ENCODE measurements at places on chromosomes 1 and 21. TPM values are rescaled to one million over a fixed set of nuclear protein-coding genes. Genes with fewer than 3 reads are reported as not detected.

Gene LGR6
- 1.2 TPM for total RNA-seq

DNA sequence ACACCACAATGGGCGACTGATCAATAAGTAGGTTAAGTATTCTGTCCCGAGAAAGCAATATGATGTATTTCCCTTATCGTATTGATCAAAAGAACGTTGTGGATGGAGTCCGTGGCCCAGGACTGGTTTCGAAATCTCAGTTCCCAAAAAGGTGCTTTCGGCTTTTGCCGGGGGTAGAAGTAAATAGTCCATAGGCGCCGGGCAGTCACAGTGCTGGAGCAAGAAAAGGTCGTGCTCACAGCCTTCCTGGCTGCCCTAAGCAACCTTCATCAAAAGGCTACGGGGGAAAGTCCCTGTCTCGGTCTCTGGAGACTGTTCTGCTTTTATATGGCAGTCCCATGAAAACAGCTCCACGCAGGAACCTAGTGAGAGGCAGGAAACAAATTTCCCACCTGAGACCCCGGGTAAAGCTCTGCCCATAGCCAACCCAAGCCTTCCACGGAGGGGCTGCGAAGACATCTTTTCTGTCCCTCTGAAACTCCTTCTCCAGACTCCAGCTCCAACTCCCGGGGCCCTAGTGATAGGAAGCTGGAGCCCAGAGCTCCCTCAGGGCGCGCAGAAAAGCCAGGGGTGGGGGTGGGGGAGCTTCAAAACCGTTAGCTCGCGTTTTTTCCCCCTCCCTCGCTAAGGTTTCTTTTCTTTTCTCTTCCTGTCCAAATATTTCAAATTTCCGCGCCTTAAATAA lies 7.0 kb downstream of the CDKN2C start:
- peak overlapping the region; percentile 72 for H3K27ac ChIP-seq
- no peaks in the 10 kb centered on the region for H3K36me3 ChIP-seq
- H3K4me3 ChIP-seq, result peak overlapping the region; percentile 83
- peaks cover 14% of the 10 kb centered on the region for H3K4me1 ChIP-seq

GRCh38 chr1:68795956-68796355 lies 299.1 kb upstream of the DEPDC1 start:
- peaks cover 22% of the 10 kb centered on the region for H3K4me1 ChIP-seq
- no peaks in the 10 kb centered on the region for H3K27me3 ChIP-seq
- DNase-seq, result no peak
- H3K27ac ChIP-seq, result no peak overlapping the region

DNA sequence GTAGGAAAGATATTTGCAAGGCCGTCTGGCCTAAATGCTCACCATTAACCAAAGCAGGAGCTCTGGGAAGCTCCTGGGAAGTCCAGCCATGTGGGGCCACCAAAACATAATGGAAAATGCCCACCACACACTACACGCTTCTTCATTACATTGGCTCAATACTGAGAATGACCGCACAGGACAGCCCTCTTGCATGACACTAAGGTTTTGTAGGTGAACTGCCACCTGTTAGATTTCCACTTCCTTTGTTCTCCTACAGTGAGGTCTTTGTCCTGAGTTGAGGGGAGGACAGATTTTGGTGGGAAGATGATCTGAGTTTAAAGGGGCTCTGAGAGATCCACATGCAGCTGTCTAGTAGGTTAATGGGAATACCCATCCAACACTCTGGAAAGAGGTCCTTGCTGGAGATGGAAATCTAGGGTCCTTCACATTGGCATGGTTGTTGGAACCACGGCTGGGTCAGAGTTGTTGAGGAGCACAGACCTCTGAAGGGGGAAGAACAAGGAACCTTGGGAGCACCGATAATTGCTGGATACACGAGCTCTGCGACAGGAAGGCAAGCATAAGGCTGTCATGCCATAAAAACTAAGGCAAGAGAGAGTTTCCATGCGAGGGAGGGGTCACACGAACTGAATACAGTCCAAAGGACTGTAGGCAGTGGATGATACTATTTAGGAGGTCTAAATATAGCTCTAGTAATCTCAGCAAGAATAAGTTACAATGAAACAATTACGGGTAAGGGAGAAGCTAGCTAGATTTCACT lies 105.5 kb upstream of the IRF2BP2 start:
- DNase-seq, result no peak
- H3K4me3 ChIP-seq, result peak overlapping the region; percentile 44
- no peaks in the 10 kb centered on the region for H3K36me3 ChIP-seq
- peak overlapping the region; percentile 92 for H3K27ac ChIP-seq
- H3K4me1 ChIP-seq, result peaks cover 58% of the 10 kb centered on the region

GRCh38 chr21:39632796-39633442 lies 20.2 kb downstream of the B3GALT5 start:
- no peaks in the 10 kb centered on the region for H3K36me3 ChIP-seq
- no peak for DNase-seq
- H3K4me1 ChIP-seq, result no peaks in the 10 kb centered on the region
- H3K27ac ChIP-seq, result no peak overlapping the region

Gene CD1B
- 0.19 TPM for total RNA-seq

GRCh38 chr21:45799765-45800338 lies 156.3 kb downstream of the PCBP3 start:
- H3K4me3 ChIP-seq, result no peak overlapping the region
- DNase-seq, result no peak
- no peaks in the 10 kb centered on the region for H3K36me3 ChIP-seq
- no peaks in the 10 kb centered on the region for H3K27me3 ChIP-seq
- H3K27ac ChIP-seq, result no peak overlapping the region

- no peak overlapping the region for H3K4me3 ChIP-seq
- no peaks in the 10 kb centered on the region for H3K36me3 ChIP-seq
- H3K4me1 ChIP-seq, result peaks cover 6% of the 10 kb centered on the region
- DNase-seq, result no peak
- no peaks in the 10 kb centered on the region for H3K27me3 ChIP-seq
- H3K27ac ChIP-seq, result no peak overlapping the region
Observed at GRCh38 chr1:66351913-66352312, 182.0 kb upstream of the SGIP1 start.

- H3K4me3 ChIP-seq, result no peak overlapping the region
- DNase-seq, result no peak
- peaks cover 2% of the 10 kb centered on the region for H3K4me1 ChIP-seq
Observed at GRCh38 chr1:32339363-32339978, 3.4 kb upstream of the MARCKSL1 start.

Gene AKR7A3
- 0.23 TPM for total RNA-seq

Gene GPR153
- 5.9 TPM for total RNA-seq

DNA sequence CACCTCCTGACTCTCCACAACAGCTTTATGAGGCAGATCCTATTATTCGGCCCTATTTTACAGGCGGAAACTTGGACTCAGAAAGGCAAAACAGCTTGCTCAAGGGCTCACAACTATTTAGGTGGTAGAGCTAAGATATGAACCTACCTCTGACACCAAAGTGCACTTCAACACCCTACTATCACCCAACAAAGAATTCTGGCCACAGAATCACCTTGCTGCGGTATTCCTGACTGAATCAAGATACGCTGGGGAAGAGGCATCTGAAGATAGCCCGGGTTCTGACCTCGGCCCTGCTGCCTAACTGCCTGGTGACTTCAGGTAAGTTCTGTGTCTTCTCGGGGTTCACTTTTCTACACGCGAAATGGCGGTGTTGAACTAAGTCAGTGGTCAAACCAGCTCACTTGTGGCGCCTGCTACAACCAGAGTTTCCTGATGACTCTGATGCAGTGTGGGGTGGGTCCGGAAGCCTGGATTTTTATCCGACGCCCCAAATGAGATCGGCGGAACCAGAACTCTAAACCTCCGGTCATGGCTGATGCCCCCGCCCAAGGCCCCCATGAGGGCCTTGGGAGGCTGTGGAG lies 608 bp downstream of the PEF1 start:
- H3K4me3 ChIP-seq, result peak overlapping the region; percentile 44
- H3K4me1 ChIP-seq, result peaks cover 26% of the 10 kb centered on the region
- DNase-seq, result no peak
- no peaks in the 10 kb centered on the region for H3K36me3 ChIP-seq
- H3K27ac ChIP-seq, result peak overlapping the region; percentile 98

- peaks cover 4% of the 10 kb centered on the region for H3K4me1 ChIP-seq
- no peak overlapping the region for H3K4me3 ChIP-seq
- H3K36me3 ChIP-seq, result no peaks in the 10 kb centered on the region
- H3K27me3 ChIP-seq, result no peaks in the 10 kb centered on the region
- DNase-seq, result no peak
Observed at GRCh38 chr1:66313429-66313828, 220.5 kb upstream of the SGIP1 start.

DNA sequence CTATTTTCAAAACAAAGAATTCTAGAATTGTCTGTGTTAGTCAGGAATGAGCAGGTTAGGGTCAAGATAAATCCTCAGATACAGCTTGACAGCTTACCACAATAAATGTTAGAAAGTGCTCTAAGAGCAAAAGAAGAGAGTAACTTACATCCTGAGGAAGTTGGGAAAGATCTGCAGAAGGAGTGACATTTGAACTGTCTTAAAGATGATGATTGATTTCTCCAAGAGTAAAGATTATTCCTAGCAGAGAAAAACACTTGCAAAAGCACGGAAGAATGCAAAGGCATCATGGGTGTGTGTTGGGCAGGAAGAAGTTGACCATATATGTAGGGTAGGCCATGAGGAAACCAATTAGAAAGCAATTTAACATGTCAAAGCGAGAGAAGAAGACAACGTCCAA lies 175.4 kb downstream of the LRRC7 start:
- no peak for DNase-seq
- H3K4me3 ChIP-seq, result no peak overlapping the region

Gene CRYZ
- total RNA-seq, result 104 TPM

Gene SELP
- 8.1 TPM for total RNA-seq
